ENCODE measurements at places on chromosomes 16 and 17.

GRCh38 chr17:63189082-63189481 lies 223.0 kb downstream of the TANC2 start:
- DNase-seq, result no peak

- peak; percentile 66 for DNase-seq
Measured at GRCh38 chr17:72342627-72343527, 222.1 kb downstream of the SOX9 start.

GRCh38 chr17:8084250-8084649 lies 3.3 kb downstream of the ALOX12B start:
- DNase-seq, result no peak

DNA sequence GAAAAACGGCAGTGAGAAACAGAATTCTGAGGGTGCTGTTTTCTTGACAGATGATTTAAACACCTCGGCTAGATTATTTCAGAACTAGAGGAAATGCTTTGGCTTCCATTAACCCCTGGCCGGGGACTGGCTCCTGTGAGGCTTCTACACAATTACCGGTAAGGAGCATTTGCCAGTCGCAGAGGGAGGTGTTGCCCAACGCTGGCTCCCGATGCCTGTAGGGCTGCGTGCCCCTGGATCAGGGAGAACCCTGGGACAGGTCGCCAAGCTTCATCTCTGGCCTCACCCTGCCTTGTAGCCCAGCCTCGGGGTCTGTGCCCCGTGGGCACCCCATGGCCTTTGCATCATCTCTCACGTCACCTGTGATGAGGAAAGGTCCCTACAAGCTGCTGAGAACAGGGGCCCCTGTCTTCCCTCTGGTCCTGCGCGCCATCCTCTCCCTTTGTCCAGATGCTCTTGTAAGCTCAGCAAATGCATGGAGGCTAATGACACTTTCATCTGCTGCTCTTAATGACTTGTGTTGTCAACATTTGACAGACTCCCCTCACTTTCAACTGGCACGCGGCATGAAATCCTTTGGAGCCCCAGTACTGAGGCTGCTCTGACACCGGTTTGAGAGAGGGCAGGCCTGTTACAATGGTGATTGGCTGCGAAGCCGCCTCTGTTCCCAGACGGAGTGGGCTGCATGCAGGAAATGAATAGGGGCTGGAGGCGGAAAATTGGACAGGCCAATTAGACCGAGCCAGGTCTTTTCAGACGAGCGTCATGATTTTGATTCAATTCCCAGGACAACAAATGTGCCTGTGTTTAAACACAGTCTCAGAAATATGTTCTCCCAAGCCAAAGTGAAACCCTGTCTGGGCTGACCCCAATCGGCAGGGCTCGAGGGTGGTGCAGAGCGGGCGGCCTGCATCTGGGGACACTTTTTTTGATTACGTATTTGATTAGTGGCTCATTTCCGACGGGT lies 85.5 kb upstream of the DOC2B start:
- peak; percentile 15 for DNase-seq

GRCh38 chr17:2394775-2395201 lies 6.1 kb downstream of the MNT start:
- no peak for DNase-seq

DNA sequence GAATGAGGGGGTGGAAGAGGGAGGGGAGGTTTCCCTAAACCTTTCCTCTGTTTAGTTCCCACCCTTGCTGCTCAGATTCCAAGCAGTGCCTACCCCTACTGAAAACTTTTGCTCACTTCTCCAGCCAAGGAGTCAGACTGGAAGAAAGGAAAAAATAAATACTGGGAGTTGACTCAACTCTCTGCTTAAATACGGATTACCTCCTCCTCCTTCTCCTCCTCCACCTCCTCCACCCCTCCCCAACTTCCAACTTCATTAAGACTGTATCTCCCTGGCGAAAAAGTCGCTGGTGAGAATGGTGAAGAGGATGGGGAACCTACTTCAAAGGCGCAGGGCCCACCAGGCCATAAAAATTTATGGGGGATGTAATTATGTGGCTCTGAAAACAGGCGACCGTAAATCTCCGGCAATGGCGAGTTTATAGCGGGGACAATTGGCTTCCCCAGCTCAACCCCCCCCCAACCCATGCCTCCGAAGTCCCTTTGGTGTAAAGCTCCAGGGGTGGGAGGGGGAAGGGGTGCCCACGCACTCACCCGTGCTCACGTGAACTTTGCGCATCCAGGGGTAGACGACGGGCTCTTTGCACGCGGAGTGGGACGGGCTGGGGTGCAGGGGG lies 712 bp downstream of the HOXB4 start:
- no peak for DNase-seq

GRCh38 chr17:21676281-21677111 lies 15.8 kb upstream of the KCNJ18 start:
- DNase-seq, result no peak
